PC-3 (cell line): ENCODE measurements at places on chromosomes 7 and 10.

GRCh38 chr10:100519311-100520051 is at the start of gene SEC31B:
Gene SEC31B, minus strand, starts transcription at chr10:100519861. Its CDS starts 2,909 bp downstream, at chr10:100516952.
- peak within 1 kb of the TSS; percentile 31; the same call in 1 of the 2 replicates for H3K27ac ChIP-seq
- no peak for DNase-seq
- no peaks in the 10 kb centered on the region for H3K36me3 ChIP-seq
- H3K27me3 ChIP-seq = no peaks in the 10 kb centered on the region

GRCh38 chr10:79168210-79168609 is 99.4 kb downstream of the ZMIZ1 start:
- H3K4me3 ChIP-seq = no peak overlapping the region
- H3K4me1 ChIP-seq = peaks cover 6% of the 10 kb centered on the region
- H3K27me3 ChIP-seq = no peaks in the 10 kb centered on the region
- no peak overlapping the region for H3K27ac ChIP-seq

DNA sequence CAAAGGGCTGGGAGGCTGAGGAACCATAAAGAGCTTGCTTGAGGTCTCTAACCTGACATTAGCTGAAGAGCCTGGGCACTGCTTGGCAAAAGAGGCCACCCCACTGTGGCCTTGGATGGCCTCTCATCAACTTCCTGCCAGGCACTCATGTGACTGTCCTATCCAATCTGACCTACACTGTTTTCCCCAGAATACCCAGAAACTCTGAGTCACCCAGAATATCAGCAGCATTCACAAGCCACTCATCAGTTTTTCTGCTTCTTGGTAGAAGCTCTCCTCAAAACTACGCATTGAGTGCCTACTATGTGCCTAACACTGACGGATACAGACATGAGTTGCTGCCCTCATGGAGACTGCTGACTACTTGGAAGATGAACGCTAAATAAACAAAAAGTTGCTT is 4.1 kb upstream of the NT5C2 start:
- H3K36me3 ChIP-seq = no peaks in the 10 kb centered on the region
- H3K27ac ChIP-seq = no peak overlapping the region
- peaks cover 23% of the 10 kb centered on the region for H3K4me1 ChIP-seq
- H3K27me3 ChIP-seq = no peaks in the 10 kb centered on the region
- no peak overlapping the region for H3K4me3 ChIP-seq
- DNase-seq = peak; percentile 37

- H3K4me1 ChIP-seq = no peaks in the 10 kb centered on the region
- H3K36me3 ChIP-seq = no peaks in the 10 kb centered on the region; the same call in 1 of the 2 replicates
- no peak for DNase-seq
- no peaks in the 10 kb centered on the region for H3K27me3 ChIP-seq
Observed at GRCh38 chr7:123498601-123499000, 35.8 kb downstream of the IQUB start.

DNA sequence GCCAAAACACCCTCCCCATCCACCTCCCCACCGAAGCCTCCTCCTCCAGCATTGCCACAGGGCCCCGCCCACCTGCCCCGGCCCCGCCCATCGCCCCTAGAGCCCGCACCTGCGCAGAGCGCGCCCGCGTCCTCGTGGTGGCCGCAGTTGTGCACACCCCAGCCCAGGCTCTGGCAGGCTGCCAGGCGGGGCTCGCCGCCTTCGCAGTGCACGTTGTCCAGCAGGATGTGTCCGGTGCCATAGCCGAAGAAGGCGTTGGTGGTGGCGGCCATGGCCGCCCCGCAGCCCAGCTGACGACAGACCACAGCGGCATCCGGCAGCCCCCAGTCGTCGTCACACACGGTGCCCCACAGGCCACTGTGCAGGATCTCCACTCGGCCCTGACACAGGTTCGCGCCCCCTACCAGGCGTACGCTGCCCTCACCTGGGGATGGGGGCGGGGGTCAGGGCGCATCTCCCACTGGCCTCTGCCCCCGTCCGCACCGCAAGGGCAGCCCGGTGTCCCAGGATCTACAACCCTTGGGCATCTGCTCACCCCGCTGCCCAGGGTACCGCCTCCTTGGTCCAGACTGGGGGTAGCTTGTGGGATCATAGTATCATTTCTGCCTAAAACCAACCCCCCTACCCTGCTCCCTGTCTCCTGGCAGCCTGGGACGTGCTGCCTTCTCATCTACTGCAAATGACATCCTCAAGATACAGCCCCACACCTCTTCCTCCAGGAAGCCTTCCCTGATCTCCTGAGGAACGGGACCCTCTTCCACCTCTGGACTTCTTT is 11.9 kb downstream of the SSC4D start:
- H3K36me3 ChIP-seq = no peaks in the 10 kb centered on the region
- peaks cover 26% of the 10 kb centered on the region for H3K4me1 ChIP-seq
- peak overlapping the region; percentile 69 for H3K4me3 ChIP-seq
